Naive thymus-derived CD8-positive, alpha-beta T cell (primary cell): ENCODE measurements at places on chromosomes 5 and 9. TPM values are rescaled to one million over a fixed set of nuclear protein-coding genes. Genes with fewer than 3 reads are reported as not detected.

GRCh38 chr9:73176450-73176875 is 24.8 kb downstream of the ANXA1 start:
- DNase-seq, result no peak

DNA sequence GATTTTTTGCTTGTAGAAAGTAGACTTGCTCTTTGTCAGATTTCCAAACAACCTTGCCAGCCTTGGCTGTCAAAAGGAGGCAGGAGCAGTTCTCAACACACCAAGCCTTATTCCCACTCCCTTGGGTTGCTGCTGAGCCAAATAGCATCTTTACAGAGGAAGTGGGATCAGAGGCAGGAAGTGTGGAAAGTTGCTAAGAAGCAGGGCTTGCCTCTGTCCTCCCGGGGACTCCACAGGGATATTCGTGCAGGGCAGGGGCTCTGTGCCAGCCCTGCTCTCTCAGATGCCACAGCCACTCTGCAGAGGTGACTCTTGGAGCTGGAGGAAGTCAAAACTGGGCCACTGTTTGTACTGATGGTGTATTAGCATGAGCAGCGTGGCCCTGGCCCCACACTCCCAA is 24.3 kb downstream of the PTPDC1 start:
- no peak for DNase-seq

DNA sequence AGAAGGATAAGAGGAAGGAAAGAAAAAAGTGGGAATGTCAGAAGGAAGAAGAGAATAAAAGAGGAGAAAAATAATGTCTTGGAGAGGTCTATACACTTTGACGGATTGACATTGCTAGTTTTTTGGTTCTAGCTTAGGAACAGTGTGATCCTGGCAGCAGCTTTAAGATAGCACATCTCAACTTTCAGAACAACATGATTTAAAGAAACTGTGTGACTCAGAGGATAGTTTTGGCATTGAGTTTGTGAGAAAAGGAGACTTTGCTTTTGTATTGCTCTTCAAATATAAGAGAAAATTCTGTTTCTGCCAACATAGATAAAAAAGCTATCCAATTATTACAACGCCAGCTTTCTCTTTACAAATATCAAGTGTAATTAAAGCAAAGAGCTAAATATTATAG is 260.7 kb upstream of the ARRDC3 start:
- DNase-seq, result no peak

DNA sequence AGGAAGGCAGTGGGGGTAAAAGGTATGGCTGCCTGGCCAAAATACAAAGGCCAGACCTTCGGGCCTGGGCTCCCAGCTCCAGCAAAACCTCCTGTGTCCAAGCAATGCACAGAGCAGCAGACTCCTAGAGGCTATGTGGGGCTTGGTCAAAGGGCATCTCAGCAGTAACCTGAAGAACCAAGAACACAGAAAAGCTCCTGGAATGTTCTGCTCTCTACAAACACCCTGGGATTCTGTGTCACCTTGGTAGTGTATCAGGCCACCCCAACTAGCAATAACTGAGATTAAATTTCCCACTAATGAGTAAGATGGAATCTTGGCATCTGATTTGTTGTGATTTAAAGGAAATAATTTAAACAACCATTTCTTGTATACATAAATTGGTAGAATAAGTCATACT is 158.6 kb downstream of the GLIS3 start:
- no peak for DNase-seq

DNA sequence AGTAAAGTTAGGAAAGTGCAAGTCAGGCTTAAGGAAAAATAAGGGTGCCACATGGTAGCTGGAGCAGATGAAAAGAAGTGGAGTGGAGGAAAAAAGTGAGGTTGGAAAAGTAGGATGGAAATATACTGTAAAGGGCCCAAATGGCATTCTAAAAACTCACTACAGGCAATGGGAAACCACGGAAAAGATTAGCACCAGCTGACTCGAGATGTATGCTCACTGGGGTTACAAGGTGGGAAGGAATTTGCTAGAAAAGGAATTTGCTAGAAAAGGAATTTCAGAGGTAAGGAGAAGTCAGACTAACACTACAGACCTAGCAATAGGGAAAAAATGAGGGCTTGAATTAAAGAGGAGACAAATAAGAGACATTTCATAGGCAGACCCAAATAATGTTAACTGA is 3.6 kb downstream of the PSMD5 start:
- no peak for DNase-seq

- DNase-seq, result no peak
These were observed 922 bp downstream of the CRHBP start for GRCh38 chr5:76953551-76954382.

DNA sequence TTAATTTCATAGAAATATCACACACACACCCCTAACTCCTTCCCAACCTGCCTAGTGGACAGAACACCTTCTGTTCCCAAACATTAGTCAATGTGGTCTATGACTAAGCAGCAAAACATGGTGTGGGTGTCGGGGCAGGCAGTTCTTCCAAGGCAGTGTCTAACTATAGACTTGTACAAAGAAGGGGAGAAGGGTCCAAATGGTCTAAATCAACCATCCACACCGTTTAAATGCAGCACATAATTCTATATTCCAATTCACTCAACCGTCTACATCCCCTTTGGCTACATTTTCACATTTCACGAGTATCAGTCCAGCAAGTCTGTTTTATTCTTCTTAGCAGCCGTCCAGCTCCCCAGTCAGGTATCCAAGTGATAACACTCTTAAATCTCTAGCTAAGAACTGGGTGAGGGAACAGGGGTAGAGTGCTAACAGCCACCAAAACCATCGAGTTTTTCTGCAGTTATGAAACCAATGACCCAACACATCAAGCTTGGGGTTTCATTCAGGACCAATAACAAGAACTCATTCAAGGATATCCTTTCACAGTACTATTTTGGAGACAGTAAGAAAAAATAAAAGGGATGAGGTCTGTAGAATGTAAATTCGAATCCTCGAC is 3.3 kb downstream of the ZNF608 start:
- no peak for DNase-seq

GRCh38 chr5:9351546-9351945 is 194.3 kb downstream of the SEMA5A start:
- DNase-seq, result no peak

- no peak for DNase-seq
These were observed 257.7 kb upstream of the KLF9 start for GRCh38 chr9:70672161-70672649.

SAXO1 gene
- total RNA-seq, result 0.38 TPM

PDZD2 gene
- 1.4 TPM for total RNA-seq

GARIN3 gene
- not detected for total RNA-seq

GLRA1 gene
- total RNA-seq, result not detected

FASTKD3 gene
- total RNA-seq, result 13.3 TPM

ZNF608 gene
- 0.47 TPM for total RNA-seq
